Cardiac muscle cell (in vitro differentiated cells and primary cell): ENCODE measurements at places on chromosomes 11 and 22. TPM values are rescaled to one million over a fixed set of nuclear protein-coding genes. Genes with fewer than 3 reads are reported as not detected.
A peak's percentile ranks its signal among the peaks of the same experiment; 100 is the strongest.

MRPL40 gene
- total RNA-seq = 38.7 and 43.7 TPM in 2 replicates

DNA sequence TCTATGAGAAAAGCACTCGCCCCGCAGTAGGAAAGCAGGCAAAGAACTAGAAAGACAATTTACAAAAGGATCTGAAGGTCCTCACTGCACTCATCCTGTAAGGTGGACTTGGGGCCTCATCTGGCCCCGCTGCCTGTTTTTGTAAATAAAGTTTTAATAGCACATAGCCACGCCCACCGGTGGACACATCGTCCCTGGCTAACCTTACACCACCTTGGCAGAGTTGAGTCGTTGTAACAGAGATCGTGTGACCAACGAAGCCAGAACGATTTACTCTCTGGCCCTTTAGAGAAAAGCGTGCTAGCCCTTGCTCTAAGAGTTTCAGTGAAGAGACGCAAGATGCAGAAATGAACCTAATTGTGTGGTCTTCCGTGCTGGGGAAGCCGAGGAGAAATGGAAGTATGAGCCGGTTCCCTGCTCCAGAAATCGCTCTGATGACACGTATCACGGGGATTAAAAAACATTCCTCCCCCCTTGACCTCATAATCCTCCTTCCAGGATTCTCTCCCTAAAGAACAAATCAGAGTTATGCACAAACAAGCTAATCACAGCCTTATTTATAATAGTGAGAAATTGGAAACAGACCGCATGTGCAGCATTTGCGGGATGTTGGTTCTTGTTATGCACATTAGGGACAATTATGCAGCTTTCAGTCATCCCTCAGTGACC lies 80.1 kb downstream of the CDKN1C start:
- no peaks in the 10 kb centered on the region for H3K36me3 ChIP-seq
- H3K4me3 ChIP-seq = no peak overlapping the region
- H3K27ac ChIP-seq = no peak overlapping the region
- H3K4me1 ChIP-seq = peaks cover 12% of the 10 kb centered on the region
- DNase-seq = no peak
- no peaks in the 10 kb centered on the region for H3K27me3 ChIP-seq

API5 gene
- total RNA-seq = 68.3 and 76.6 TPM in 2 replicates

SPA17 gene
- 5.3 and 9.3 TPM in 2 replicates for total RNA-seq

DNA sequence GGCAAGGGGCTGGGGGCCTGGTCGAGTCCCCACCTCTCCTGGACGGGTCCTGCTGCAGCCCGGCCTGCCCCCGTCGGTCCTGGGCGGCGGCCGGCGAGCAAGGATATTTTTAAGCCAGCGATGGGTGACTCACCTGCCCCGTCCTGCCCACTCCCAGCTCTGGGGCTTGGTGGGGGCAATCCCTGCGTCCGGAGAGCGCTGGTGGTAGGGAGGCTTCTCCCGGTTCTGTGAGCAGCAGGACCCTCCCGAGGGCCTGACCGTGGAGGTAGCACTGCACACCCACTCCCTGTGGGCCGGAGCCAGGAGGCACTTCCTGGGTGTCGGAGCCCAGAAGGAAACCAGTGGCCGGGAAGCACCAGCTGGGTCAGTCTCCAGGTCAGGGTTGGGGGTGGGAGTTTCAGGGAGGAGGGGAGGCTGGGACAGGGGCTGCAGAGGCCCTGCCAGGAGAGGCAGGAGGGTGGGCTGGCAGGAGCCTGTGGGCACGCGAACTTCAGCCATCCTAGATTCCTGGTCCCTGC lies 467 bp downstream of the EPS8L2 start:
- H3K36me3 ChIP-seq = no peaks in the 10 kb centered on the region
- peaks cover 13% of the 10 kb centered on the region for H3K4me1 ChIP-seq
- peaks cover 16% of the 10 kb centered on the region for H3K27me3 ChIP-seq
- H3K4me3 ChIP-seq = peak overlapping the region; percentile 31
- H3K27ac ChIP-seq = no peak overlapping the region

DNA sequence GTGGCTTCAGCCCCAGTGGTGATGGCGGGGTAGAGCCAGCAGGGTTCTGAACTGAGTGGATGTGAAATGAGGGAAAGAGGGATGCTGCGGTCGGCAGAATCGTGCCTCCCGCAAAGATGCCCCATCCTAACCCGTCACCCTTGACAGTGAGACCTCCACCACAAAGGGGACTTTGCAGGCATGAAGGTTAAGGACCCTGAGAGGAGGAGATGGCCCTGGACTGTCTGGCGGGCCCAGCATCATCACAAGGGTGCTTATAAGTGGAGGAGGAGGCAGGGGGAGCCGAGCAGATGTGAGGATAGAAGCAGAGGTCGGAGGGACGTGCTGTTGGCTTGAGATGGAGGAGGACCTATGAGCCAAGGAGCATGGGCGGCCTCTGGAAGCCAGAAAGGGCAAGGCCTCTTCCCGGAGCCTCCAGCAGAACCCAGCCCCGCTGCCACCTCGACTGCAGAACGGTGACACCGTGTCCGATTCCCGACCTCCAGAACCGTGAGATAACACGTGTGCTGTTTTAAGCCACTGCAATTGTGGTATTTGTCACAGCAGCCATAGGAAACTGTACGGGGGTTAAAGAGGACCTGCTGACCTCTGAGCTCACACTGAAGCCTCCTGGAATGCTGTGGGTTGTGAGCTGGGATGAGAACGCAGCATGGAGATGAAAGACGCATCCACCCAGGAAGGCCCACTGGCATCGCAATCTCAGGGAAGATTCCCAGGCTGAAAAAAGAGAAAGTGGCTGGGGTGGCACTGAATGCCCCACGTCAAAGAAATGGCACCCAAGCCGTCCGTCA lies 10.9 kb downstream of the LINC01488 start:
- H3K36me3 ChIP-seq = no peaks in the 10 kb centered on the region
- DNase-seq = no peak
- no peak overlapping the region for H3K4me3 ChIP-seq
- peaks cover 30% of the 10 kb centered on the region for H3K4me1 ChIP-seq

DNA sequence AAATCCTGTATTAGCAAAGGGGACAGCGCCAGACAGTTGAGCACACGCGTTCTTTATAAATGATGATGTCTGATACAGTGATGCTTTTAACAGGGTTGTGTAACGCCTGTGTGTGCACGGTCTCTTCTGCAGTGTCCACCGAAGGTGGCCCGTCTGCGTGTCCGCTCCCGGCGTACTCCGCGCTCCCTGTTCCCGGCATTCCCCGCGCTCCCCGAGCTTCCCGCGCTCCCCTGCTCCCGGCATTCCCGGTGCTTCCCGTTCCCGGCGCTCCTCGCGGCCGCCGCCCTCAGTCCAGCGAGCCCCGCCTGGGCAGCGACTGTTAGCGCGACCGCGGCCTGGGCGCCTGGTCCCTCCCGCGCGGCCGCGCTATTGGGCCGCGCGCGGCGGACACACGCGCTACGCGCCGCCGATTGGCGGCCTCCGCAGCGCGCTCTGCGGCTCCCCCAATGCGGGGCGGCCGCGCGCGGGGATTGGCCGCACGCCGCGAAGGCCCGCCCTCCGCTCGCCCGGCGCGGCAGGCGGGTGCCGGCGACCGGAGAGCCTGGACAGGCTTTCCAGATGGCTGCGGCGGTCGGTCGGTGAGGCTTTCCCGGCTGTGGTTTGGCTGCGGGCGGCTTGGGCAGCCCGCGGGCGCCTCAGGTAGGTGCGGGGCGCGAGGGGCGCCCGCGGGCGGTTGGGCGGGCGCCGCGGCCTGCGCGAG lies at the start of gene DGCR8:
TSS of gene DGCR8 (plus strand) at position 497 of the 700 bp plus-strand sequence. CDS start 5,723 bp downstream, outside the sequence.
- H3K27ac ChIP-seq = peak within 1 kb of the TSS; percentile 90
- no peaks in the 10 kb centered on the region for H3K27me3 ChIP-seq

- peaks cover 6% of the 10 kb centered on the region for H3K4me1 ChIP-seq
- H3K27ac ChIP-seq = peak overlapping the region; percentile 25
- H3K4me3 ChIP-seq = no peak overlapping the region
- H3K36me3 ChIP-seq = no peaks in the 10 kb centered on the region
- H3K27me3 ChIP-seq = no peaks in the 10 kb centered on the region
- DNase-seq = peak; percentile 72
Measured at GRCh38 chr22:37178350-37179125, 9.5 kb downstream of the C1QTNF6 start.

DNA sequence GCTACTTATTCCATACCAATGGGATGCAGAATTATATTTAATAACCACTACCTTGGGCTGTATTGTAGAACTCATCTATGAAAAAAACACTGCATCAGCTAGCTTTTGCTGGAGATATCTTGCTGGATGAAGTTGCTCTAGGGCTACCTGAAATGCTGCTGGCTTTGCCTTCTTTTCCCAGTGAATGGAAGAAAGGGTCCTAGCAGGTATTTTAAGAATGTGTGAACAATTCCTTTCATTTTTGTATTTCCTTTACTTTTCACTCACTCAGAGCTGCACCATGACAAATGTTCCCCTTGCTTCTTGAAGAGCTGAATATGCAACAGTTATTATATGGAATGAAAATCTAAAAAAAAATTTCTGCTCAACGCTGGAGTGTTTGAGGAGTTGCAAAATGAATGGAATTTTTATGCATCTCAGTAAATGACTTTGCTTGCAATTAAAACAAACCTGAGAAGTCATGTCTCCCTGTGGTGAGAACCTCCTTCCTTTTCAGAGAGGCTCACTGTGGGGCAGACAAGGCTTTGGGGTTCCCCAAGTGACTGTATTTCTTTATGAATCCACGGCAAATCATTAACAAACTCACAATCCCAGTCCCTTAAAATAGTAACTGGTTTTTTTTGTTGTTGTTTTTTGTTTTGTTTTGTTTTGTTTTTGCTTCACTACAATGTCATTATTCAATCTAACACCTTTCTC lies 566.8 kb upstream of the KIRREL3 start:
- H3K4me3 ChIP-seq = no peak overlapping the region
- H3K36me3 ChIP-seq = no peaks in the 10 kb centered on the region
- H3K27ac ChIP-seq = no peak overlapping the region
- no peaks in the 10 kb centered on the region for H3K27me3 ChIP-seq

PGA5 gene
- total RNA-seq = 0.89 and 3.2 TPM in 2 replicates

CHADL gene
- 3.3 and 4.0 TPM in 2 replicates for total RNA-seq

USP2 gene
- 28.3 and 39.0 TPM in 2 replicates for total RNA-seq

PANX3 gene
- not detected in 2 replicates for total RNA-seq

- peaks cover 6% of the 10 kb centered on the region for H3K27me3 ChIP-seq
- H3K27ac ChIP-seq = no peak overlapping the region
- no peaks in the 10 kb centered on the region for H3K36me3 ChIP-seq
- H3K4me1 ChIP-seq = no peaks in the 10 kb centered on the region
Measured at GRCh38 chr11:133204158-133204557, 328.1 kb downstream of the OPCML start.

MS4A8 gene
- total RNA-seq = not detected in 2 replicates

DNA sequence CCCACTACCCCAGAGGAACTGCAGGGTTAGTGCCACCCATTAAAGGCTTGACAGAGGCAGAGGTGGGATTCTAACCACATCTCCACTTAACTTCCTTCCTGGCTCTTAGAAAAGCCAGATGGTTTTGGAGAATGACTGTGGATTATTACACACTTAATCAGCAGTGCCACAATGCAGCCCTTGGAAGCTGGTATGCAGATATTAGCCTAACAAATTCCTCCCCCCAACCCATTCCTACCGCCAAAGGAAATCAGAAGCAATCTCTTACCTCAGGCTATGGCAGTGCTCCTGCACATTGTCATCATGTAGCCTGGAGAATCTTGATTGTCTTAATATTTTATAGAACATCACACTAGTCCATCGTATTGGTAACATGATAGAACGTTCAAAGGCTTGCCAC lies 23.2 kb upstream of the NRGN start:
- H3K4me1 ChIP-seq = peaks cover 13% of the 10 kb centered on the region
- no peak overlapping the region for H3K4me3 ChIP-seq
- DNase-seq = peak; percentile 6
- no peaks in the 10 kb centered on the region for H3K36me3 ChIP-seq

CRYBA4 gene
- not detected in 2 replicates for total RNA-seq

DNA sequence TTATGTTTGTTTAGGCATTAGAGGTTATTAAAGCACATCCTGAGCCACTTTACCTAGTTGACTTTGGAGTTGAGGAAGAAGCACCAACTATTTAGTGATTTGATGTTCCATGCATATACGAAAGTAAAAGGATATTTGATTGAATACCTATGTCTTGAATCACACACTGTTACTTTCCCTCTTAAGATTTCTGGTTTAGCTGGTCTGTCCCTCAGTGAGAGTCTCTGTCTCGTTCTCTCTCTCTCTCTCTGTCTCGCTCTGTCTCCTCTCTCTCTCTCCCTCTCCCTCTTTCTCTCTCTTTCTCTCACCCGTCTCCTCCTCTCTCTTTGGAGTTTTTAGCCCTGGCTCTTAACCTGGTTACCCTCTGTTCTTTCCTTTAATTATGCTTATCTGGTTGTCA lies 11.0 kb downstream of the CTNND1 start:
- H3K27ac ChIP-seq = peak overlapping the region; percentile 100
- H3K4me3 ChIP-seq = no peak overlapping the region
- H3K36me3 ChIP-seq = no peaks in the 10 kb centered on the region
- H3K4me1 ChIP-seq = peaks cover 42% of the 10 kb centered on the region
- no peak for DNase-seq

GRCh38 chr11:46212720-46213119 lies 64.7 kb upstream of the CREB3L1 start:
- no peak for DNase-seq
- no peaks in the 10 kb centered on the region for H3K27me3 ChIP-seq
- H3K4me1 ChIP-seq = no peaks in the 10 kb centered on the region
- H3K27ac ChIP-seq = no peak overlapping the region
- H3K36me3 ChIP-seq = no peaks in the 10 kb centered on the region

DNA sequence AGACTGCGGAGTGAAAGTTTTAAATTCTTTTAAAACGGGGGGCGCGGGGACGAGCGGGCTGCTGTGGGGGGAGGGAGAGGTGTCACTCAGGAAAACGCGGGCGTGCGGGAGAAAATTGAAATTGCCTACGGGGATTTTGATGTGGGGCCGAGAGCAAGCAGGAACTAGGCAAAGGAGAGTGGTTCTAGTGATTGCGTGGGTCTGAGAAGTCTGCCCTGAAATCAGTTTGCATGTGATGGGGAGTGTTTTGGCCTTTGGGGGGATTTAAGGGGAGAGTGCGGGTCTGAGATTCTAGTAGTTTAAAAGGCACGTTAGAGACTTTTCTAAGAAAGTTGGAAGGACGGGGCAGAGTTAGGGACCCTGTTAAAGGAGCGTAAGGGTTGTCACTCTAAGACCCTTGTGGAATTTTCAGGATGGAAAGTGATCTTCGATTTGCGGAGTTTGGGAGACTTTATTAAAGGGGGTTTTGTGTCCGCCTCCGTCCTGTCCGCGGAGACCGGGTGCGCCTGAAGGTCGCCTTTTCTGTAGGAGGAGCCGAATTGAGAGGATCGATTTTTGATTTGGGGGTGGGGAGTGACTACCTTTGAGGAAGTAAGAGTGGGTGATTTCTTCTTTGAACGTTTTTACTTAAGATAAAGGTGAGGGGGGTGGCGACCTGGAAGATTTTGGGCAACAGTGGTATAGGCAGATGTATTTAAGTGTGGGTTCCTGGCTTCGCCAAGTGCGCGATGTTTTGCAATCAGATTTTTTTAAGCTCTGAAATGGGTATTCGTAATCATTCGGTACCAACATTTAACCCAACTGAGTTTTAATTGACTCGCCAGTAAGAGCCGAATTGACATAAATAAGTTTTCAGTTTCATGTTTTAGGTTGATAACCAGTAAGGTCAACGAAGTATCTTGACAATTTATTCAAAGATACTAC lies 1.1 kb downstream of the EED start:
- H3K27me3 ChIP-seq = no peaks in the 10 kb centered on the region
- H3K4me3 ChIP-seq = peak overlapping the region; percentile 73
- no peaks in the 10 kb centered on the region for H3K36me3 ChIP-seq
- H3K27ac ChIP-seq = peak overlapping the region; percentile 99
- peak; percentile 19 for DNase-seq
